ENCODE measurements at places on chromosomes 12 and 14.

DNA sequence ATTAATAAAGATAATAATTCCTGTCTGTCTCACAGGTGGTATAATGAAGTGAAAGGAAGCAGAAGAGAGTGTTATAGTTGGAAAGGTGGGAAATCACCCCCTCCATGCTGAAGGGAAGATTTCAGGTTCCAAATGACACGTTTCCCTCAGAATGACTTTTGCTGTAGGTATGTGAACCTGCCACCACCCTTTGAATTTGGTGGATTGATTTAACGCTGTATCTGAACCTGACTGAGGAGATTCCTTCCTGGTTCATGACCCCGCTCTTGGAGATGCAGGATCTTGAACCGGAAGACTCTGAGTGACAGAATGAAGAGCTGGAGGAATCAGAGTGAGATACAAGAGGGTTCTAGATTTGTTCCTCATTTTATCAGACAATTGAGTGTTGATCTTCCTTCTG is 20.3 kb upstream of the EMP1 start:
- DNase-seq: no peak

- no peak for DNase-seq
These were observed 2.6 kb downstream of the TAS2R14 start for GRCh38 chr12:10936506-10936905.

DNA sequence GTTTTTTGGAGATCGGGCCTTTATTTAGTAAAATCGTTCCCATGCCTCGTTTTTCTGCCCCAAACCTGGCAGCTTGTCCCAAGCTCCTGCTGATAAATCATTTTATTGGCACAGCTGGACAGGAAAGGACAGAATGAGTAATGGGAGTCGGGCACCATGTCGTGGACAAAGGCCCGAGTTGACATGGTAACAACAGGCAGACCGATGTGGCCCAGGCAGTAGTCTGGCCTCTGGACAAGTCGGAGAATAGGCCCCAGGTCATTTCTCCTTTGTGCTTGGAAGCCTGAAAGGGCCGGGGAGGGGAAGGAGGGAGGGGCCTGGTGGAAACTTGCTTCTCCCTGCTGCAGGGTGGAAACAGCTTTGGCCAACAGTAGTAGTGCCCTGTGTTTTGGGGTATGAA is 234.9 kb downstream of the SUDS3 start:
- DNase-seq: no peak

DNA sequence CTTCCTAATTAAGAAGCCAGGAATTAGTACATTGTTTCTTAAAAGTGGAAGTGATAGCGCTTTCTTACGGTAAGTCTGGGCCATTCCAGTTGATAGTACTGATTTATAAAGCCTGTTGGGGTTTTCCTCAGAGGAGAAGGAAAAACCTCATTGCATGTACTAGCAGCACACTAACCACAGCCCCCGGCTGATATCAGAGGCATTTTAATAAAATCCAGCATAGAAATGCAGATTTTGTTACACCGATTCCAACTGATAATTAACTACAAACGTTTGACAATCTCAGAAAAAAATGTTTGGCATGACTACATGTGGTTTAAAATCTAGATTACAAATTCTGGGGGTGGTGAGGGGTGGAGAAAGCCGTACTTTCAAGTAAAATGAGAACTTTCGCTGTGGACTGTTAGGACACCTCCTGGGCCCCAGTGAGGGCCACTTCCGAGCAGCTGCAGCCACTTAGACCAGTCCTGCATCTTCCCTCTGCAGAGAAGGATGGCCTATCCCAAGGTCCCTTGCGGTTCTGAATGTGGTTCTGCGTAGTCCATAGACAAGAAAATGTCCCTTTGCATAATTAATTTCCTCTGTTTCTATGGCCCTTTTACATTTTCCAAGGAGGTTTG is 374.4 kb downstream of the NUAK1 start:
- DNase-seq: no peak

- DNase-seq: no peak
These were observed 90.2 kb upstream of the FERMT2 start for GRCh38 chr14:53041067-53041466.

- DNase-seq: no peak
These were observed 109.8 kb upstream of the FUT8 start for GRCh38 chr14:65302571-65303189.

DNA sequence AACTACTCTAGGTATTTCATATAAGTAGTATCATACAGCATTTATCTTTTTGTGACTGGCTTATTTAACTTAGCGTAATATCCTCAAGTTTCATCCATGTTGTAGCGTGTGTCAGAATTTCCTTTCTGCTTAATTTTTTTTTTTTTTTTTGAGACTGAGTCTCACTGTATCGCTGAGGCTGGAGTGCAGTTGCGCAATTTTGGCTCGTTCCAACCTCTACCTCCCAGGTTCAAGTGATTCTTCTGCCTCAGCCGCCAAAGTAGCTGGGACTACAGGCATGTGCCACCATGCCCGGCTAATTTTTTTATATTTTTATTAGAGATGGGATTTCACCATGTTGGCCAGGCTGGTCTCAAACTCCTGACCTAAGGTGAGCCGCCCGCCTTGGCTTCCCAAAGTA is 28.9 kb downstream of the PNMA1 start:
- no peak for DNase-seq

DNA sequence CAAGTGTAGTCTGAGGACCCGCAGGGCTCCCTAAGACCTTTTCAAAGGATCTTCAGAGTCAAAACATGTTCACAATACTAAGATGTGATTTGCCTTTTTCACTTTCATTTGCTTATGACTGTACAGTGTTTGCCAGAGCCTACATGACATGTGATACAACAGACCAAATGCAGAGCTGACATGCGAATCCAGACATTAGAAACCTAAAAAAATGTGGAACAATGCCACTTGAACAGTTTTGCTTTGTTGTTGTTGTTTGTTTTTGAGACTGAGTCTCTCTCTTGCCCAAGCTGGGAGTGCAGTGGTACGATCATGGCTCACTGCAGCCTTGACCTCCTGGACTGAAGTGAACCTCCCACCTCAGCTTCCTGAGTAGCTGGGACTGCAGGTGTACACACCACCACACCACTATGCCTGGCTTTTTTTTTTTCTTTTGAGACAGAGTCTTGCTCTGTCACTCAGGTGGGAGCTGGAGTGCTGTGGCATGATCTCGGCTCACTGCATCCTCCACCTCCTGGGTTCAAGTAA is 5.3 kb upstream of the RAB35 start:
- DNase-seq: no peak

- DNase-seq: no peak
These were observed 8.7 kb upstream of the C1RL start for GRCh38 chr12:7117670-7118069.

DNA sequence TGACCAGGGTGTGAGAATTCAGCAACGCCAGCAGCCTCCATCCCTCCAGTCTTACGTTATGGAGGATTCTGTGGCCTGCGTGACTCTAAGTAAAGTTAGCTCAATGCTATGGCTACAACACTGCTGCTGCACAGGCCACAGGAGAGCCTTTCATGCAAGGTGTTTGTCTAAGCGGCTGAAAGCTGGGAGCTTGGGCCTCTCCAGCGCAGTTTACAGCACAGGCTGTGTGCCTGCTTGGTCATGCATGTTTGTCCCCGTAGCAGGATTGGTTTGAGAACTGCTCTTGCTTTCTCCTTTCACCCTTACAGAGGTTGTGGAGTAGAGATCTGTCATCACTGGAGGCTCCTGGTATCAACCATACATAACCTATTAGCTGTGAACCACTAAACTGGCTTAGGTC is 113.1 kb upstream of the TMCC3 start:
- no peak for DNase-seq

- DNase-seq: no peak
These were observed 201.2 kb downstream of the SYNE2 start for GRCh38 chr14:64053694-64054669.

DNA sequence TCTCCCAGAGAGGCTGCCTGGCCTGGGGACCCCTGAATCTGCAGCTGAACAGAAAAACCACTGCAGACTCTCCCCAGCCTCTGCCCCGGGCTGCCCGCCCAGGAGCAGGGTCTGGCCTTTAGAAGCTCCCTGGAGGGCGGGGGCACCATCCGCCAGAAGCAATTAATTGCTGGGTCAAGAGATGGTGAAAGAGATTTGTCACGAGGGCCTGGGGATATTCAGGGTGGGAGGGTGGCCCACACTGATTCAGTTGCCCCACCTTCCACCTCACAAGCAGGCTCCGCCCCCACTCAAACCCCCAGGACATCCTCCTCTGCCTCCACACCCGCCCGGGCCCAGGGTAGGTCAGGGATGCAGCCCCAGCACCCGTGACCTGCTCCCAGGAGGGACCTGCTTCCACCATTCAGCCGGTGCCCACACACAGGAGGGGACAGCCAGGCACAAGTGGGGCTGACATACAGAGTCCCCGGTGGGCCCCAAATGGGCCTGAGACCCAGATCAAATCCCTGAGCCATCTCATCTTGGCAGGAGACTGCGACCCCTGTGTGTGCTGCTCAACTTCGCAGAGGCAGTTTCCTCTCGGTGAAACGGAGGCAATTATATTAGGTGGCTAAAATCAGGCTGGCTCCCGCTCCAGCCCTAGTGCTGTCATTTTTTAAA is 23.0 kb downstream of the NCOR2 start:
- DNase-seq: no peak

- DNase-seq: no peak
These were observed 1.0 kb downstream of the NAA25 start for GRCh38 chr12:112107306-112108201.

- no peak for DNase-seq
These were observed 89.2 kb downstream of the PUS7L start for GRCh38 chr12:43669373-43669772.

DNA sequence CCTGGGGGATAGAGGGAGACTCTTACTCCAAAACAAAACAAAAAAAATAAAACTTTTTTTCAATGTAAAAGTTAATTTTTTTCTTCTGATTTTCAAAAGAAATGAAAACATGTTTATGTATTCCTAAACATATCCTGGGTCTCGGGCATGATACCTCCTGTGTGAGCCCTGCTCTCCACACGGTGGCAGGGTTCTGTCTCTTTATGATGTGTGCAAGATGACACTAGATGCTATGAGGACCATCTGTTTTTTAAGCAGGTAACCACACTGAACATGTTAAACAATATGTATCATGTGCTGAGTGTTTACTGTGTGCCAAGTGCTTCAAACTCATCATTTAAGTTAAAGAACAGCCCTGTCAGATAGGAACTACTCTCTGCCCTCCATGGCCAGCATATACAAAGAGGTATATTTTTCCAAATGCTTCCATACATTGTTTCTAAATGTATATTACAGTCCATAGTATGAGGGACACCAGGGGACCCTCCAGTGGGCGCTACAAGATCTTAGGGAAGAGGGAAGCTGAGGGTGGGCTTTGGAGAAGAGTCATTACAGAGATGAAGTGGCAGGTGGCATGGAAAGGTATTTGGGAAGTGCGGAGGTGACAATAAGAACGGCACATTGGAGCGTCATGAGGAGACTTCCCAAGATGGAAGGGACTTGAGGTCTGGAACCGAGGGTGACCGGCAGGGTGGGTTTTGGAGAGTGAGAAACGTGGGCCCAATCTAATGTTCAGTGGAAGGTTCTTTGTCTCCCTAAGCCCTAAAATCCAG is 28.5 kb downstream of the FOS start:
- no peak for DNase-seq

- DNase-seq: no peak
These were observed 95.4 kb upstream of the ANO4 start for GRCh38 chr12:100699209-100699608.

GRCh38 chr14:30234966-30235365 is 307.3 kb upstream of the PRKD1 start:
- no peak for DNase-seq

DNA sequence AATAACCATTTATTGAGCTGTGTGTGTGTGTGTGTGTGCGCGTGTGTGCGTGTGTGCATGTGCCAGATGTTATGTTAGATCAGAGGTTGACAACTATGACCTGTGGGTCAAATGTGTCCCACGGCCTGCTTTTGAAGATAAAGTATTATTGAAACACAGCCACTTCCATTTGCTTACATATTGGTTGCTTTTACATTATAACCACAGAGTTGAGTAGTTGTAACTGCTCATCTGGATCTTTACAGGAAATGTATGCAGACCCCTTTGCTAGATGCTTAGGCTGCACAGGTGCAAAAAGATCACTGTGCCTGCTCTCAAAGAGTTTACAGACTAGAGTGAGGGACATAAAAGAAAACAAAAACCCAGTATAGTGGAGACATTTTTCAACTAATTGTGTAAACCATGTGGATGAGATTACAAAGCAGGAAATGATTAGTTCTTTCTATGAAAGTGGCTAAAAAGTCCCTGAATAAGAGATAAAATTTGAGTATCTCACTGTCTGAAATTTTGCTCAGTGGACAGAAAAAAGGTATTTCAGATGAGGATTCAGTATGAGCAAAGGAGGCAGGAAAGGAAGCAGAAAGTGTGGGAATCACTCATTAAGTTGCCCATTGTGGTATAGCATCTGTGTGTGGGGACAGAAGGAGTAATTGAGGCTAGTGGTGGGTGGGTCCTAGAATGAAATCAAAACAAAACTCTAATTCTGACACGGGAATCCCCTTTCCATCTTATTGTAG is 188.4 kb downstream of the PAH start:
- DNase-seq: no peak

DNA sequence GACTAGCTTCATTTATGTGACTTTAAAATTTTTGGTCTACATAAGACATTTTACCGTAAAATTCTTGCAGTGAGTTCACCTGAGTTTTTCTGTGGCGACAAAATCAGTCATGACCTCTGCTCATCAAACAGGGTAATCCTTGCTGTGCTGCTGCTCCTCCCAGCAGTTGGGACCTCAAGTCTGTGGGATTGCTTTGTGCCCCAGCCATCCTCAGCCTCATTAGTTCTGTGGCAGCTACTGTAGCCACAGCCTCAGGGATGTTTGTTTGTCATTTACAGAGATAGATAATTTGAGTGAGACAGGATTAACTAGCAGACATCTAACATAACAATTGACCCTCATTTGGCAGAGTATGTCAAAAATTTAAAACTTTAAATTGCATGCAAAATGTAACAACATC is 357.0 kb downstream of the PCNX1 start:
- DNase-seq: no peak

DNA sequence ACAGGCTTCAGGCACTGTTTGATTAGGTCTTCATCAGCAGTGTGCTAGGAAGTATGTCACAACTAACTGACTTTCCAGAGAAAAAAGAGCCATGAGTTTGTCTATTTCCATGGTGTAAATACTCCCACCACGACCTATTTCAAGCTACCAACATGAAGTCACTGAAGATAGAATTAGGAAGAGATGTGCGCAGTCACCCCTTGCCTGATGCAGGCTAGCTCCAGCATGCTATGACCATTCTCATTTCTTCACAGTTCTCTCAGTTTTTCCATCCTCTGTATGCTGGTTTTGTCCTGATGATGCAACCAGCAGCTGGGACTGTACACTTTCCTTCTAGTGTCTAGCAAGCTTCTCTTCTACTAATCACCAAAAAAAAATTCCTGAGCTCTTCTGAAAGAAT is 191.6 kb upstream of the NUDT4 start:
- DNase-seq: no peak

DNA sequence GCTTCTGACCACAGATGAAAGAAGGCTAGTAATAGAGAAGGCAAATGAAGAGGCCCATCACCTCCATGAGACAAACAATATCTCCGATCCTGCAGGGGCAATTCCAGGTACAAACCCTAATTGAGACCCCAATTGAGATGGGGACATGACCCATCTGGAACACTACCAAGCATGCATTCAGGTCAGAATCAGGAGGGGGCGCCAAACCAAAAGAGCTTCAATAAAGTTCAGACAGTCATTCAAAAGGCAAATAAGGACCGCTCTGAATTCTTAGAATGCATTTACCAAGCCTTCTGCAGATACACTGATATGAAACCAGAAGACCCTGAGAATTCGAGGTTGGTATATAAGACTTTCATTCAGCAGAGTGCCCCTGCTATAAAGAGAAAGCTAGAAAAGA is 10.2 kb upstream of the EDDM3B start:
- DNase-seq: no peak

- no peak for DNase-seq
These were observed 2.4 kb upstream of the MIPOL1 start for GRCh38 chr14:37195327-37195726.

GRCh38 chr12:84599539-84599938 is 313.1 kb downstream of the SLC6A15 start:
- no peak for DNase-seq

Data from activated CD4-positive, CD25-positive, alpha-beta regulatory T cell (primary cell).